ENCODE measurements at places on chromosomes 7 and 10. TPM values are rescaled to one million over a fixed set of nuclear protein-coding genes. Genes with fewer than 3 reads are reported as not detected.

The WASHC2A gene
- 13.8 TPM for total RNA-seq

DNA sequence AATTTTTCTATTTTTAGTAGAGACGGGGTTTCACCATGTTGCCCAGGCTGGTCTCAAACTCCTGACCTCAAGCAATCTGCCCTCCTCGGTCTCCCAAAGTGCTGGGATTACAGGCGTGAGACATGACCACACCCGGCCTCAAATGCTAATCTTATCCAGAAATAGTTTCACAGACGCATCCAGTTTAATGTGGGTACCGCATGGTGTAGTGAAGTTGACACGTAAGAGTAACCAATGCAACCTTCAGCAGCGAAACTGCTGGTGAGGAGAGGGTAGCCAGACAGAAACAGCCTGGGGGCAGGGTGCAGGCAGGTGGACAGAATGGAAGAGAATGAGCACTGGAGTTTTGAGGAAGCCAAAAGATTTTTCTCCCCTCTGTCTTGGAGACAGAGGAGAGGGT lies 63.5 kb upstream of the FAM180A start:
- DNase-seq = no peak

GRCh38 chr10:124063750-124064603 lies 29.4 kb downstream of the CHST15 start:
- DNase-seq = no peak

GRCh38 chr7:6306471-6306870 lies 34.0 kb upstream of the CYTH3 start:
- peak; percentile 76 for DNase-seq

DNA sequence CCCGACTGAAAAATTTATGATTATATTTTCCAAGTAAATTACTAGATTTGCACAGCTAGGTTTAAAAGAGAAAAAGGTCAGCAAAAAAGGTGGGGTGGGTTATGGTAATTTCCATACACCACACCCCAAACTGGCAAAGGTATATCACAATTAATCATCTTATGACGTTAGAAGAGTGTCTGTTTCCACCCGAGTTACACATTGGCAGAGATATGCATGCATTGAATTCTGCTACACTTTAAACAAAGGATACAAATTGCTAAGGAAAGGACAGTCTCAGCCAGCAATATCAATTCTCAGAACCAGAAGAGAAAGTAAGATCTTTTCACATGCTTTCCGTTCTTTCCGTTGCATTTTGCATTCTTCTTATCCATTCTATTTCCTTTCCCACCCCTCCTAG lies 843.3 kb downstream of the GATA3 start:
- no peak for DNase-seq

The MMD2 gene
- not detected for total RNA-seq

GRCh38 chr10:50397312-50398140 lies 146.2 kb upstream of the ASAH2 start:
- DNase-seq = no peak

Measured in H4 (cell line).